ENCODE measurements at places on chromosomes 13 and 19. TPM values are rescaled to one million over a fixed set of nuclear protein-coding genes. Genes with fewer than 3 reads are reported as not detected.

CAPS gene
- 2.1 TPM for total RNA-seq

ZNF71 gene
- total RNA-seq: 12.6 TPM

CD22 gene
- 1.1 TPM for total RNA-seq

TTC9B gene
- 0.34 TPM for total RNA-seq

OVOL3 gene
- total RNA-seq: 0.23 TPM

KISS1R gene
- 0.43 TPM for total RNA-seq

FXYD3 gene
- total RNA-seq: 0.32 TPM

PLVAP gene
- not detected for total RNA-seq

TMEM150B gene
- not detected for total RNA-seq

CDX2 gene
- total RNA-seq: 0.56 TPM

TMEM59L gene
- total RNA-seq: 6.1 TPM

ZNF766 gene
- total RNA-seq: 10.9 TPM

CCDC194 gene
- not detected for total RNA-seq

MIA gene
- not detected for total RNA-seq

TMEM238 gene
- 14.6 TPM for total RNA-seq

COMP gene
- 0.09 TPM for total RNA-seq

NAPSA gene
- 1.2 TPM for total RNA-seq

TEKTIP1 gene
- total RNA-seq: not detected

NCLN gene
- total RNA-seq: 56.3 TPM

CSNK1A1L gene
- total RNA-seq: not detected

MIDN gene
- total RNA-seq: 43.0 TPM

PTGER1 gene
- not detected for total RNA-seq

GET3 gene
- 94.9 TPM for total RNA-seq

PSG1 gene
- total RNA-seq: 0.22 TPM

HIPK4 gene
- 0.32 TPM for total RNA-seq

CGB1 gene
- not detected for total RNA-seq

WTIP gene
- 37.7 TPM for total RNA-seq

NLRP5 gene
- total RNA-seq: not detected

IL4I1 gene
- 0.88 TPM for total RNA-seq

Data from A549 treated with ZK216348 at 1 μM for 4 hours (cell line).